ENCODE measurements at places on chromosomes 7 and 10.

- no peak for DNase-seq
Observed at GRCh38 chr7:123242467-123243092, 42.8 kb upstream of the SLC13A1 start.

- no peak for DNase-seq
Observed at GRCh38 chr10:17523246-17523753, 68.9 kb upstream of the ST8SIA6 start.

DNA sequence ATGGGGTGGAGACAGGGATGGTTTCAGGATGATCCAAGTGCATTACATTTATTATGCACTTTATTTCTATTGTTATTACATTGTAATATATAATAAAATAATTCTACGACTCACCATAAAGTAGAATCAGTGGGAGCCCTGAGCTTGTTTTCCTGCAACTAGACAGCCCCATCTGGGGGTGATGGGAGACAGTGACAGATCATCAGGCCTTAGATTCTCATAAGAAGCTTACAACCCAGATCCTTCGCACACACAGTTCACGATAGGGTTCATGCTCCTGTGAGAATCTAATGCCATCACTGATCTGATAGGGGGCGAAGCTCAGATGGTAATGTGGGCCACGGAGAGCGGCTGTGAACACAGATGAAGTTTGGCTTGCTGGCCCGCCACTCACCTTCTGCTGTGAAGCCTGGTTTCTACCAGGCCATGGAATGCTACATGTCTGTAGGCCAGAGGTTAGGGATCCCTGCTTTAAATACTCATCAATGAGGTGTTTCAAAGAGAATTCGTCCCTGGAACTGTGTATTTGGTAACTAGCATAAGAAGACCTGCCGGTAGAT lies 21.2 kb upstream of the PRKCQ start:
- no peak for DNase-seq

- DNase-seq: no peak
Observed at GRCh38 chr10:127354992-127355391, 158.6 kb upstream of the INSYN2A start.

GRCh38 chr7:31096198-31096876 lies 44.2 kb downstream of the ADCYAP1R1 start:
- DNase-seq: peak; percentile 12

DNA sequence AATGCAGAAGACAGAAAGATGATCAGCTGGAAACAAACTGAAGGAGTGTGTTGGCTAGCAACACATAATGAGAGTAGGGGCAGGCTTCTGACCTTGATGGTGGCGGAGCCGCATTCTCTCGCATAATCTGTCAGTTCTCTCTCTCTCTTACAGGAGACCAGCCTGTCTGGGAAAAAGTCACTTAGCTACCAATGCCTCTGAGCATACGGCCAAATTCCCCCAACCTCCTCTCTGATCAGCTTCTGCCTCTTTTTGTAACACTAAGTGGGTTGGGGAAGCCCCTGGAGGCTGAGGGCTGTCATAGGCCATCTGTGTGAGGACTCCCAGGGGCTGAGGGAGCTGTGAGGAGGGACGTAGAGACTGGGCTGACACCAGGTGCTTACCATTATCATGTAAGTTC lies 104.6 kb downstream of the HIPK2 start:
- DNase-seq: peak; percentile 68

DNA sequence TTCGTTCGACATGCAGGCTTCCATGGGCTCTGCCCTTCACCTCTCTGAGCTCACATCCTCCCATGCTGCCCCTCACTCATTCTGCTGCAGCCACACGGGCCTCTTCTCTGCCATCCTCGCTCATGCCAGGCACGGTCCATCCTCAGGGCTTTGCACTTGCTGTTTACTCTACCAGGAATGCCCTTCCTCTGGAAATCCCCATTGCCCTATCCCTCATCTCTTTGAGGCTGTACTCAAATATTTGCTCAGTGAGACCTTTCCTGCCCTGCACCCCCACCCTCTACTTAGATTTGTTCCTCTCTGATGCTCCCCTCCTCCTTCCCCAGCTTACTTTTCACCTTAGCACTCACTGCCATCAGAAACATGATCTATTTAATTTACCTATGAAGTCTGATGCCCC lies 107.0 kb upstream of the ZNF716 start:
- DNase-seq: no peak

DNA sequence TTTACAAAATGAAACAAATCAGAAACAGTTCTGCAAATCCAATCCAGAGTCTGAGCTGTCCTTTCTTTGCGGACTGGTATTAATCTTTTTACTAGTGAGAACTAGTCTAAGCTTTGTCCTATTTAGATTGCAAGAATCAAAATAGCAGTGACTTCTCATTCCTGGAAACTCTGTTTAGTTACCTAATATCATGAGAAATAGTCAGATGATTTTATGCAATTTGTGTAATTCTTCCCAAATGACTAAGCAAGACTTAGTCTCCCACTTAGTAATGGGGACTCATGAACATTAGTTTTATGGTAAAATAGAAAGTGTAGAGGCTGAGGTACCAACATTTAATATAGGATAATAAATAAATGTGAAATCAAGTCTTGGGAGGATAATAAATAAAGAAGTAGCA lies 341.3 kb downstream of the DNAJB9 start:
- DNase-seq: no peak

- no peak for DNase-seq
Observed at GRCh38 chr10:116269619-116270018, 3.4 kb downstream of the GFRA1 start.

DNA sequence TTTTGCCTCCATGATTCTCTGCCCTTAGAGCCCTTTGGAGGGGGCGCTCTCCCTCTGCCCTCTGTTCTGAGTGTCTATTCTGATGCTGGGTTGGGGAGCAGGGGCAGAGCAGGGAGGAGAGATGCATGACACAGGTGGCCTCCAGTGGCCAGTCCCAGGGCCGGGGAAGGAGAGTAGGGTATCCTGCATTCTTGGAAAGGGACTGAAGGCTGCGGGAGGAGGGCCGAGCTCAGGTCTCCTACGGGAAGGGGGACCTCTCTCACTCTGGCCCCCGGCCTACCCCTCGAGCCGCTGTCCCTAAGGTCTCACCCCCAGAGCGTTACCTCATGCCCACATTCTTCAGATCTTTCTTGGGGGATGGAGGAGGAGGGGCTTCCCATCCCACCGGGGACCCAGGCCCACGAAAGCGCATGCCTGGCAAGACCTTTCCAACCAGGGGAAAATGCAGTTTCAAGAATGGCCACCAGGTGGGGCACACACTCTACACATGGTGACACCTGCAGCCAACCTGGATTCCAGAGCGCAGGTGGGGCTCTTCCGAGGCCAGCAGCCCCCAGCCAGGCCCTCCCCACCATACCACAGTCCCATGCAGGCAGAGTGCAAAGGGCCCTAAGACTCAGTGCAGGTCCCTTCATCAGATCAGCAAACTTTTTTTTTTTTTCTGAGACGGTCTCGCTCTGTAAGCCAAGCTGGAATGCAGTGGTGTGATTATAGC lies 86.4 kb downstream of the MYL10 start:
- DNase-seq: peak; percentile 80

GRCh38 chr10:98577578-98577977 lies 130.8 kb upstream of the HPS1 start:
- no peak for DNase-seq

DNA sequence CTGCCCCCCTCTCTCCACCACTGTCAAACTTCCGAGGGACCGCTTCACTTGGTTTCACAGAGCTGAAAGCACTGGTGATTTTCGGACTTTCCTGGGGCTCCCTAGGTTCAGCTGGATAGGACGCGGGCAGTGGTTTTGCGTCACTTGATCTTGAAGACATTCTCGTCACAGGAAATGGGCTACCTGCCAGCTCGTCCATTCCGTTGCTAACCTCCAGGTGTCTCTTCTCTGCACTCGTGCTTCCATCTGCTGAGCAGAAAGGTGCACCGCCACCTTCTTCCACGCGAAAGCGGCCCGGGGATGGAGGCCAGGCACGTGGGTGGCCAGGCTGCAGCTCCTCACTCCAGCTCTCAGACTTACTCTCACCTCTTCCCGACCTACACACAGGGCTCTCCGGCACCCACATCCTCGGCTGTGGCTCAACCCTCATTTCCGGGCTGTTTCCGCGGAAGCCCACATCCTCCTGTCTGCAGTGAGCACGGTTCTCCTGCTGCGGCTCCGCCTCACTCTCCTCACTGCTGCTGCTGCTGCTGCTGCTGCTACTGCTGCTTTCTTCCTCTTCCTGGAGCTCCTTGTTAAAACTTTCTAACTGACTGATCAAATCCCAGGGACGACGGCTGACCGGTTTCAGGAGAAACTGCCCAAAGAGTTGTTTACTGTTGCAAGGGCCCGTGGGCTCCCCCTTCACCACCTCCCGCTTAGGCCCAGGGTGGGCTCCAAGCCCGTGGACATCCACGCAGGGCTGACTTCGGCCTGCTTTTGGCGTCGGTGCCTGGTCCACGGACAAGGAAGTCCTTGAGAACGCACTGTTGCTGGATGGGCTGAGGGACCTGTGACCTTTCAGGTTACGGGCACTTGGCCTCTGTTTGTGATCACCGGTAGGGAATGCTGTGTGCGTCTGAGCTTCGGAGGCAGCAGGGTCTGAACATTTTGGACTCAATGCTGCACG lies 32.1 kb downstream of the JCAD start:
- DNase-seq: peak; percentile 74

- DNase-seq: no peak
Observed at GRCh38 chr7:534959-535358, 15.3 kb upstream of the PDGFA start.

DNA sequence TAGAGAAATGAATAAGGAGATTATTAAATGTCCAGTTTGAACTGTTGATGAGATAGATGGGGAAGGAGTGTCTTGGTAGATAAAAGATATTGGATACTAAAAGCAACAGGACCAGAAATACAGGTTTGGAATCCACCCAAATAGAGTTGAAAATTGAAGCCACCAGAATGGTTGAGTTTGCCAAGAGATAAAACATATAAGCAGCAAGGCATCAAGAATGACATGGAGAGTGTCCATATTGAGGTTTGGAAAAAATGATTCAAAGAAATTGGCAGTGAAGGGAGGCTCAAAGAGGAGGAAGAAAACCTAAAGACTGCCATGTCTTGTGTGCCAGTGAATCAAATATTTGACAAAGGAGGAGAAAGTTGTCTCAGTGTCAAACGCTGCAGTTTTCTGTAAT lies 24.2 kb downstream of the CFAP69 start:
- no peak for DNase-seq

- no peak for DNase-seq
Observed at GRCh38 chr7:83849131-83849530, 200.2 kb upstream of the SEMA3E start.

DNA sequence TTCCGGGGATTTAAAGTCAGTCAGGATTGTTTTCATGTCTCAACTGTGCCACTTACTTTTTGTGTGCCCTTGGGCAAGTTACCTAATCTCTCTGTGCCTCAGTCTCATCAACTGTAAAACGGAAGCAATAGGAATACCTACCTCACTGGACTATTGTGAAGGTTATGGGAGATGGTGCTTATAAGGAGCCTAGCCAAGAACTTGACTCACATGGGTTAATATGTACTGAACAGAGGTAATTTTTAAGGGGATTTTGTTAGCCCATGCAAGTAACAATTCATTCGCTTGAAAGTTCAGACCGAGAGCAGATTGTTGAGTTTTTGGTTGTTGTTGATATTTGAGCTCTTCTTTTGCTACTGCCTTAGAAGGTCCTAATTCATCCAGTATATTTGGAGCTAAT lies 202.9 kb downstream of the ZNF365 start:
- DNase-seq: no peak

GRCh38 chr7:92547579-92547978 lies 19.0 kb downstream of the RBM48 start:
- DNase-seq: no peak

GRCh38 chr7:44110719-44111635 lies 6.8 kb downstream of the AEBP1 start:
- no peak for DNase-seq

DNA sequence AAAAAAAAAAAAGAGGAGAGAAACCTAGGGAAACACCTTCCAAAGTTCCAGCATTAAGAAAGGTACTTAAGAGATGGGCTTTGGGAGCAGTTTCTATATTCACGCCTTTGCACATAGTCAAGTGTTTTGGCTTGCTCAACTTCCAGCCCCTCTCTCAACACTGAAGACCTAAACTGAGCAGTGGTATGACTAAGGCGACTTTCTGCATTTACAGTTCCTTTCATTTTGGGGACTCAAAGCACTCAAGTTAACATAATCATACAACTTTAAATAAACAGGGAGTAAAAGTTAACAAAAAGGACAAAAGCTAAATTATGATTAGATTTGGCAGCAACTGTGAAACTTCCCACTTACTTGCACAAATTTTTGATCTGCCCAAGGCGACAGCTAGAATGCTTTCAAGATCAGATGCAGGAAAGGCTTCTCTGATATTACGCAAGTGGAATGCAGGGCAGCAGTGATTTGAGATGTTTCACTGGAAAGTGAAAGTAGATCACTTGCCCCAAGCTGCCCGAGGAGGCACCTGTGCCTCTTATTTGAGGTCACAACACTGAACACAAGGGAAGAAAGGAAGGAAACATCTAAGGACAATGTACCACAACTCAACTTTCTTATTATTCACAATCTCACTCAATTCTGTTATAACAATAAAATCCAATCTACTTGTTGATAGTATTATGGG lies 199.5 kb downstream of the SKAP2 start:
- no peak for DNase-seq

- no peak for DNase-seq
Observed at GRCh38 chr7:13496976-13497375, 492.5 kb downstream of the ETV1 start.

DNA sequence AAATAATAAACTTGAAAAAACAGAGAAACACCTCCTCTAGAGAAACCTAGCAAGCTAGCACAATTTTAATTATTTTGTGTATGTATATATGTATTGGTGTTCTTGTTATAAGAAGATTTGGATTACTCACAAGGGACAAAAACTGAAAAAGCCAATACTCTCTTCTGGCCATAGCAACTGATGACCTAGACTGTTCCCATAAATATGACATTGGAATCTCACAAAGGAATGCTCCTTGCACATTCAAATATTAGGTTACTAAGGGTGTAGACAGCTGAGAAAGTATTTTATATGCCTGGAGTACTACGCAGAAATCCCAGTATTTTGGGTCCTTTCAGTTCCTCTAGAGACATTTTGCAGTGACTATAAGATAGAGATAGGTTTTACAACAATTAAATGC lies 279.4 kb downstream of the FZD1 start:
- no peak for DNase-seq

All from GM13976 (cell line).